ENCODE measurements at places on chromosomes 7 and 10.

GRCh38 chr7:76267107-76267893 lies 35.2 kb upstream of the HSPB1 start:
- no peak for DNase-seq

DNA sequence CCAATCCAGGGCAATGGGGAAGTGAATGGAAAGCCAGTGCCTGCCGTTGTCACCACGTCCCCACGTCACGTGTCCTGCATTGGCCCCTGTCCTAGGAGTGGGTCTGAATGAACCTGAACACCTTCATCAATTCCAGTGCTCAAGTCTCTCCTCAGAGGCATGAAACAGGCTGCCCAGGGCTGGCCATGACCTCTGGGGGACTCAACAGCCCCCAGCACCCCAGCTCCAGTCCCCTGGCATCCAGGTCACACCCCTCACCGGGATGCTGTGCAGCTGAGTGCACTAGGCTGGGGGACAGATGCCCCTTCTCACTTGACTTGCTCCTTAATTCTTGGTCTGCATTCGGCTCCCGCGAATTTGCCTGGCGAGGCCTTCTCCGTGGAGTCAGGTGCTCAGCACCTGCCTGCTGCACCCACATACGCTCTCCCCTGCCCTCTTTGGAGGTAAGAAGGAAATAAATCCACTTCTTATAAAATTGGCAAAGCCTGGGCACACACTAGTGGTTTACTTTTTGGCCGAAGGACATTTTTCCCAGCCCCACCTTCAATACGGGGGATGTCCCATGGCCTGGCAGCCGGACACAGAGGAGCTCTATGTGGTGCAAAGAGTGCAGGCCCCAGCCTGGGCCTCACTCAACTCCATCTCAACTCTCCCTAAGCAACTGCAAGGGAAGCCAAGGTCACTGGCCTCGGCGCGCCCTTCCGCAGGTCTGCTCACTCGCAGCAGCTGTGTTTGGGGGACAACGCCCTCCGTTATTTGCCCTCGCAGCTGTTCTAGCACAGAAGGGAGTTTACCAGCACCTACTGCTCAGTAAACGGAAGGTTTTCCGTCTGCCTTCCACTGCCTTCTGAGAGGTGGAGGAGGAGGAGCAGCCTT lies 77.6 kb upstream of the SHH start:
- no peak for DNase-seq

- no peak for DNase-seq
Observed at GRCh38 chr10:6603142-6604125, 23.4 kb upstream of the PRKCQ start.

DNA sequence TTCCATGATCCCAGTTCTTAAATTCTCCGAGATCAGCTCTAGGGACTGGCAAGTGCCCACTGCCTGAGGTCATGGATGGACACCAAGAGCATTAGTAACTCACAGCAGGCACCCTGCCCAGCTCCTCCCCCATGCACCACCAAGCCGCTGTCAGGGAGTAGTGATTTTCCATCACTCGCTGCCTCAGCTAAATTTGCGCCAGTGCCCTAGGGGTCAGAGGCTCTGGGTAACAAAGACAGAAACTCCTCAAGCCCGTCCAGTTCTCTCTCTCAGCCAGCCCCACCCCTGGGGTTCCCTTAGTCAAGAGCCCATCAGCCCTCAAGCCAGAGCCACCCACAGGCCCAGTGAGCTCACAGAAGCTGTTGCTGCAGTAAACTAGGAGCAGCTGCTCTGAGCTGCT lies 30.0 kb downstream of the PAX2 start:
- DNase-seq = no peak

DNA sequence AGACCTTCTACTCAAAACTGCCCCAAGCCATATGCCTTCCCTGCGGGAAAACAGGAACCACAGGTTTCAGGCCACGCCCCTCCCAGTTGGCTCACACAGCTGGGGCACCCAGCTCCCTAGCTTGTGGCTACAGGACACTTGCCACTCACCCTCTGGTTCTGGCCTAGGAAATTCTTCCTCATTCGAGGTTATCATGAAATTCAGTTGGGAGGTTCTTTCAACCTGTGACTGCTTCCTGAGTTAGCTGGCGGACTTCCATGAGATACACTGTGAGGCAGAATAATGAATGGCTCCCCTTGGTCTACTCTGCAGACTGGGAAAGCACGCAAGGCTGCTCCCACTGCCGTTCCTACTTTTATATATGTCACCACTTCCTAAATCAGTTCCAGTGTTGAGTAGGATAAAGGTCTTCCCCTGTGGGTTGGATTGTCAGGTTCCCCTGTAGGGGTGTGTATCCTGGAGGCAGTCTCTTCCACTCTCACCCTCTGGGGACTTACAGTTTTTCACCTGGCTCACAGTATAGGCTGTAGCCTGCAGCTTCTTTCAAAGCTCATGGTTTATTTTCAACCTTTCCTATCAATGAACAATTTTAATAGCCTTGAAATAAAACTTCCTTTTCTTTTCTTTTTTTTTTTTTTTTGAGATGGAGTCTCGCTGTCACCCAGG lies 37.0 kb downstream of the GPR22 start:
- no peak for DNase-seq

DNA sequence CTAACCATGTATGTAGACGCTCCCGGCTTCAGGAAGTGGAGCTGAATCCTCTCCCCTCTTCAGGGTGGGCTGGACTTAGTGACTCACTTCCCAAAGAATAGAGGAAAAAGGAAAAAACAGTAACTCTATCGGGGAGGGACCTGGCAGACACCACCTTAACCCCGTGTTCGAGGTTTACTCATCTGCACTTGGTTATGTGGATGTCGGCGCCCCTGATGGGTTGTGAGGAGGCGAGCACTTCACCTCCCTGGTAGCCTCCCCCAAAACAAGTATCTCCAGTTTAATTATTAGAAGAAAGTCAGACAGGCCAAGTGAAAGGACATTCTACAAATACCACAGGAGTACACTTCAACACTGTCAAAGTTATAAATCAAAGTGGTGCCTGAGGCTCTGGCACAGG lies 559.7 kb downstream of the TCERG1L start:
- DNase-seq = no peak

DNA sequence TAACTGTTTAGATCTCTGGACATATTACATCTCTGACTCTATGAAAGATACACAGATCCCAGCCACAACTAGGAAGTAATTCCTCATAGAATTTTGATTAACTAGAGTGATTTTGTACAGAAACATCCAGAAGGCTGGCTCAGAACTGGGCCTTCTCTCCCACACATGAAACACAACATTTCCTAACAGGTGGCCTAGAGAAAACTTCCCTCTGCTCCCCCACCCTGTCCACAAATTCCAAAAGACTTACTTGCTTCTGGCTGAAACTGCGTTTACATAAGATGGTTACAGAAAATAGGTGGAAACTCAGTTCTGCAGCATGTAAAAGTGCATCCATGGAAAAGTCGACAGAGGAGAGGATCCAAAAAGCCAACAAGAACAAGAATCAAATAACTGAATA lies 132.9 kb downstream of the FZD1 start:
- DNase-seq = no peak

GRCh38 chr10:79112881-79113431 lies 44.2 kb downstream of the ZMIZ1 start:
- no peak for DNase-seq

GRCh38 chr10:97736902-97737769 lies at the start of gene ZFYVE27:
Gene ZFYVE27, plus strand, starts transcription at chr10:97737128. Its CDS starts 1,350 bp downstream, at chr10:97738478.
- peak; percentile 92 for DNase-seq

GRCh38 chr10:86538547-86538946 lies 17.0 kb upstream of the WAPL start:
- no peak for DNase-seq

GRCh38 chr10:69668721-69669120 lies 38.7 kb downstream of the FAM241B start:
- DNase-seq = no peak

DNA sequence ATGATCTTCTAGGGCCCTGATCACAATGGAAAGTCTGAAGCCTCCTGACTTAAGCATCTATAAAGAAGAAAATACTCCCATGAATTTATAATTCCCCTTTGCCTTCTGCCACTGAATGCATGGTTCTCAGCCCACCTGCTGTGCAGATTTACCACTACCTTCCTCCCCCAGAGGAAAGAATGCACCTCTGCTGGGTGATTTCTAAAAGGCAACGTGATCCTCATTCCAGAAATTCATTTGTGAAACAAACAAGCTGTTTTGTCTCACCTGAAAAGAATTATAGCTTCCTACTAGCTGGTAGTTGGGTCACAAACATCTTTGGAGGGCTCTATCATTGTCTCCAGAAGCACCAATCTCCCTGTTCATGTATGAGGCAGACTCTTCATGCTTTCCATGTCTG lies 320.2 kb downstream of the CDC14C start:
- DNase-seq = no peak

DNA sequence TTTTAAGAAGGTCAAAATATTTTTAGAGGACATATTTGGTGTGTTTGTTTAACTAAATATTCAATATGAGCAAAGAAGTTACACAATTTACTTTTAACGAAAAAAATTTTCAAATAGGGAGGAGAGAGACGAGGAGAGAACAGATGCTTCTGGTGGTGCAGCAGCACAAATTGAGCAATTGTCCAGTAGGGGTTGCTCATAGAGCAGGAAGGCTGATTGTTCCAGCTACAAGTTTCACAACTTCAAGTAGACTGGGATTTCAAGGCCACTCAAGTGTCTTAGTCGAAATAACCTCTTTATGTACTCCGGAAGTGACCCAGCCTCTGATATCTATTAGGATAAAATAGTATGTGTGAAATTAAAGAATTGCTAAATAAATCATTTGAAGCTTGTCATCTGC lies 197.9 kb downstream of the HDAC9 start:
- DNase-seq = no peak

DNA sequence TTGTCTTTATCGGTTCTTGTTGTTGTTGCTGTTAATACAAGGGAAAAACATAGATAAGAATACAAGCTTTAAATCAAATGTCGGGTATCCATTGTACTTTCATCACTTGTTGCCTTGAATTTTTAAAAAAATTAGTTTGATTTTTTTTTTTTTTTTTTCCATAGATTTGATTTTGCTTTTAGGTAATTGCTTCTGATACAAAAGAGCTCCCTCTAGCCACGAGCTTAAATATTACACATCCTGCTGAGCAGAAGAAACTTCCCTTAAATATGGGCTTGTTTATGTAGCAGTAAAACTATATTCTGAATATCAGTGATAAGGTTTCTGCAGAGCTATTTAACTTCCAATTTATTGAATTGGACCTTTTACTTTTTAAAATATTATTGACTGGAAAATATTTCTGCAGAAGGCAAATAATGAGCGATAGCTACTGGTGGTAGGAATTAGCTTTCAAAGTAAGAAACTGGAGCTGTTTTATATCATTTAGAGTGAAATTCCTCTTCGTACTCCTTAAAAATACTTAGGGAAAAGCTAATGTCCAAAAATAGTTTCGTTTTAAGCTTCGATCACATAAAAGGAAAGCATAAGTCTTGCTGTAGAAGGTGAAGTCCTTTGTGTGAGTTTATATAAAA lies 216.9 kb downstream of the POLR1F start:
- DNase-seq = no peak

GRCh38 chr10:120041807-120042559 lies 149.5 kb downstream of the SEC23IP start:
- DNase-seq = no peak

DNA sequence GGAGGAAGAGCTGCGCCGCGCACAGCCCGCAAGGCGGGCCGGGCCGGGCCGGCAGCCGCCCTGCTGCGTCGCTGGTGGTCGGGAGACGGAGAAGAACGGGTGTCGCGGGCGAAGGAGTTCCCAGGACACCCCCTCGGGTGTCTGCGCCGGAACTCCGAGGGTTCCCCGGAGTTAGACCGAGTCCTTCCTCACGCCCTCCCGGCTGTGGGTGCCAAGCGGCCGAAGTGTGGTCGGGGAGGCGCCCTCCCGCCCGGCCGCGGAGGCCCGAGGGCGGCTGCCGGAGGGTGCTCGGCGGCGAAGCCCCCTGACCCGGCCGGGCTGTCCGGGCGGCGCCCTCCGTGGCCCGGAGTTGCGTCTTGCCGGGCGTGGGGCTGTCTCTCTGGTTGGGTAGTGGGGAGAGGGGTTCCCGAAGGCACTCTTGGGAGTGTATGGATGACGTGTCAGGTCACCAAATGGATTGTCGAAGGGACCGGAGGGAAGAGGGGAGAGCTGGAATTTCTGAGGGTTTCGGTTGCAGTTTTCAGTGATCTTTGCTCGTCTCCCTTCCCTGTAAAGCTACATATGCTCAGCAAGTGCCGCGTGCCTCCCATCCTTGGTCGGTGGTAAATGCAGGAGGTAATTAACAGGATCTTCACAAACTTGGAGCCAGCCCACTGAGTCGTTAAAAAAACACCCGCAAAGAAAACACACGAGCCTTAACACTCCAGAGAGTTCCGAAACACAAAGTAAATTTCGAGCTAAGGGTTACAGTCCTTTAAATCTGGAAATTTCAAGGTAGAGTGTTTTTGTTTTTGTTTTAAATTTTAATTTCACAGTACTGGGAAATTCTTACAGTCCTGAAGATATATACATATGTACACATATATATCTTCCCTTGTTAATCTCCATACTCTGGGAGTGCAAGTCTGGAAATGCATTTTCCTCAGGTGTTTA lies 871 bp downstream of the ST7 start:
- peak; percentile 23 for DNase-seq

DNA sequence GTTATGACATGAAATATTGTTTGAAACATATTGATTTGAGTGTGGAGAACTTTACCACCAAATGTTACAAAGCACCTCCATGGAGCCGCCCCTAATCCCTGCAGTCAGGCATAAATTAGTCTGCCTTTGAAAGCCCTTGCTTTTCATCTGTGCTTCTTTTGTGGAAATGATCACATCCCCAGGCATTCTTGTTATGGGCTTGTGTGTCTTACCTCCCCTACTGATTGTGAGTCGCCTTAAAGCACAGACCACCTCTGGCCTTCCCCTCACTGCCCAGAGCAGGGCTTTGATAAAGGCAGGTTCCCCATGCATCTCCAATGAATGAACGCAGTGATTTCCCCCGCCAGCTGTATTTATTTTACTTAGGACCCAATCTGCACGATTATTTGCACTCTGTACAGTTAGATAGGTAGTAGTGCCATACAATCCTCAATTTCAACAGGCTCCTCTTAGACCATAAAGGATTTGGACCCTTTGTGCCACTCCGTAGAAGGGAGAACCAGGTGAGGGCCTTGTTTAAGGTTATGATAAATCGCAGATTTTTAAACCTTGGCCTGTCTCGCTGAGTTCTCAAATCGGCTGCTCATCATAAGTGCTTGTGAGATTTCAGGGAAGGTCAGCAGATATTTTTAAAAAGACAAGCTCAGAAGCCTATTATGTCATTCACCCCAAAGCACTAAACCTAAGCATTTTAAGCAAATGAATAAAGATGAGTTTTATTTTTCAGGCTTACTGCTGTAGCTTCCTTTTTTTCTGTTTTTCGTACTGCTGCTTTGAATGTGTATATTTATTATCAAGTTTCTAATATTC lies 107.8 kb downstream of the CUBN start:
- DNase-seq = no peak

GRCh38 chr7:116027786-116028185 lies 2.8 kb downstream of the TFEC start:
- no peak for DNase-seq

DNA sequence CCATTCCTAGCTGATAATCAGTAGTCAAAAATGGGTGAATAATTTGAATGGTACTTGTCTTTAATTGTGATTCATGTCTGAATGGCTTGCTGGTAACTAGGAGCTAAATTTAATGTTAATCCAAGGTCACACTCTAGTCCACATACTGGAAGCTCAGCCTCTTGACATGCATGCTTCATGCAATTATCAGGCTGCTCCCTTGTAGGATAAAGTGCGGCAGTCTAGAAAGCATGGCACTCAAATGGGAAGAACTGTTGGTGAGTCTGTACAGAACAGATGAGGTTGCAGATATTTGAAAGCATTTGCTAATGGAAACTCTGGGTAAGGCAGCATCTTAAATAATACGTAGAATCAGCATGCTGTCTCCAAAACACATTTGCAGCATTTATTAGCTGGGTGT lies 499.4 kb downstream of the AUTS2 start:
- DNase-seq = no peak
